Adipocyte (in vitro differentiated cells): ENCODE measurements at places on chromosomes 6 and 20.

- no peak for DNase-seq
Observed at GRCh38 chr6:139744891-139745290, 370.4 kb upstream of the CITED2 start.

DNA sequence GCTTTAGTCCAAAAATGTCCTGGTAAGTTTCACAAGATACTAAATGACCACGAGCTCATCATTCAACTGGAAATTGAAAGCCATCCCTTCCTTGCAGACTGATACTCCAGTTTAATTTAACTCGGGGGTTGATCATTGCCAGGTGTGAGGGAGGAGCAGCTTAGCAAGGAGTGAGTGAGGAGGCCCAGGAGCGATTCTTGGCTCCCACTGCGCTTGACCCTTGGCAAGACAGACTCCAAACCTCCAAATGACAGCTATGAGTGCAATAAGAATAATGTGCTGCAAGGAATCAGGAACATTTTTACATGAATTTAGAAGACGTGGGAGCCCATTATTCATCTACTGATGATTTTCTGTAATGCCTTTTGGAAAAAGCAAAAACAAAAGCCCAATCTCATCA, 64.9 kb downstream of the LAMA4 start:
- peak; percentile 31 for DNase-seq

- DNase-seq, result peak; percentile 5
Observed at GRCh38 chr6:15464211-15464725, 198.6 kb downstream of the DTNBP1 start.

- DNase-seq, result no peak
Observed at GRCh38 chr20:40639676-40640355, 49.2 kb downstream of the MAFB start.

DNA sequence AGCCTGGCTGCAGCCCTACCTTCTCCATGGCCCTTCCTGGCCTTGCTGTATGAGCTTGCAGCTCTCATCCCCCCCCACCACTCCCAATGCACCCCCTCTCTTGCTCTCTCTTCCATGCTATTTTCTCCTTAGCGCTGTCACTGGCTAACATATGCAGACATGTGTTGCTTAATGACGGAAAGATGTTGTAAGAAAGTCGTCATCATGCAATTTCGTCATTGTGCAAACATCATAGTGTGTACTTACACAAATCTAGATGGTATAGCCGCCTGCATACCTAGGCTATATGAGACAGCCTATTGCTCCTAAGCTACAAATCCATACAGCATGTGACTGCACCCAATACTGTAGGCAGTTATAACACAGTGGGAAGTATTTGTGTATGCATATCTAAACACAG, 27.0 kb downstream of the ANGPT4 start:
- DNase-seq, result no peak

- peak; percentile 70 for DNase-seq
Observed at GRCh38 chr6:76682842-76683241, 610.4 kb upstream of the IMPG1 start.

- no peak for DNase-seq
Observed at GRCh38 chr6:93523365-93523764, 104.0 kb upstream of the EPHA7 start.
